Stimulated activated CD8-positive, alpha-beta memory T cell treated with anti-CD3 and anti-CD28 coated beads, Interleukin-7, amount 100 ng/mL, for 1 hour (primary cell): ENCODE measurements at places on chromosomes 1 and 21.

DNA sequence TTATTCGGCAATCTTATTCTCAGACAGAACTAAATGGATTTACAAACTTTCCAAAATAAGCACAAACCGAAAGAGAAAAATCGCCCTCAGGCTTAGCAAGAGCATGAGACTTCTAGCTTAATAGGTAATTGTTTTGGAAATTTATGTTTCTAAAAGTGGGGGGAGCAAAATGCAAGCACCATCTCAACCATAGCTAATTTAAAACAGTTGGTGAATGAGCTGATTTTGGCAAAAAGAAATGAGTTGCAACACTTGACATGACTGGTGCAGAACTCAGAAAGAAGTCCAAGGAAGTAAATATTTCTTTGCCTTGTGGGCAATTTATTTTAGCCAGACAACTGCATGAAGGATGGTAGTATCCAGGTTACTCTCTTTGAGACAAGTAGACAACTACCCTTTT lies 71.5 kb upstream of the PTGFR start:
- DNase-seq = no peak

DNA sequence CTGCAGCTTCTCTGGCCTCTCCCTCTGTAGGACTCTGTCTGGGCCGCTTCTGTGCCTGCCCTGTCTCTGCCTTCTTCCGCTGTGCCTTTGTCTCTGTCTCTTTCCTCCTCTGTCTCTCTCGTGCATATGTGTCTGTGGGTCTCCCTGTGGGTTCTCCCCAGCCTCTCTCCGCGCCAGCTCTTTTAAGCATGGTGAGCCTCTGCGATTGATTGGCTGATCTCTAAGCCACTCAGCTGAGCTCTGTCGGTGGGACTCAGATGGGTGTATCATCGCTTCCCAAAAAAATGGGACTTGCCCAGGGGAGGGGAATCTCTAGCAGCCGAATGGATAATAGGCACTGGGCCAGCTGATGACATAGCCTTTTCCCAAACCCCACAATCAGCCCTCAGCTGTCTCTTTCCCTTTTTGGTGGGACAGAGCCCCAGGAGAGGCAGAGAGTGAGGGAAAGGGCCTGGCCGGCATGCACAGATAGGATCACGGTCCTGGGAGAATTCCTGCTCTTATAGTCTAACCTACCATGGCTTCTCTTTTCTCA lies at the start of gene ADAMTS4:
TSS of gene ADAMTS4 (minus strand) at position 158 of the 535 bp plus-strand sequence. CDS start 427 bp downstream, outside the sequence.
- no peak for DNase-seq

- no peak for DNase-seq
Measured at GRCh38 chr1:57089855-57090254, 124.0 kb upstream of the C8B start.

DNA sequence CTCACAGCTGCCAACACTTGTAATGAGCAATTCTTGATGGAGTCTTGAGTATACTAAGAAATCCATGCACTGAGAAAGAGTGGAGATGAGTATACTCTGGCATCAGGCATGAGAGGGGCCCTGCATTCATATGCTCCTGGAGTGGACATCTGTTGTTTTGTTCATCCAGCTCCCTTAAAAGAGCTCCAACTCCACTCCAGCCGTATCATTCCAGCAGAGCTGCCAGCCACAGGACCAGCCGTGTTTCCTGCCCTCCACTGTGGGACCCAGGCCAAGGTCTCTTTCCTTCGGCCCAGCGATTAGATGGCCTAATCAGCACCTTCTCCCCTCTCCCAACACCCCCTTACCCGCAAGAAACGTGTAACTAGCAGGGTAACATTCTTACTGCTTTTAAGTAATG lies 144.5 kb downstream of the OMA1 start:
- DNase-seq = no peak

- no peak for DNase-seq
Measured at GRCh38 chr1:237672748-237673147, 218.0 kb downstream of the ZP4 start.

GRCh38 chr1:153444078-153444477 lies 16.4 kb downstream of the S100A7 start:
- no peak for DNase-seq

- no peak for DNase-seq
Measured at GRCh38 chr1:197195100-197195499, 48.6 kb upstream of the ASPM start.

DNA sequence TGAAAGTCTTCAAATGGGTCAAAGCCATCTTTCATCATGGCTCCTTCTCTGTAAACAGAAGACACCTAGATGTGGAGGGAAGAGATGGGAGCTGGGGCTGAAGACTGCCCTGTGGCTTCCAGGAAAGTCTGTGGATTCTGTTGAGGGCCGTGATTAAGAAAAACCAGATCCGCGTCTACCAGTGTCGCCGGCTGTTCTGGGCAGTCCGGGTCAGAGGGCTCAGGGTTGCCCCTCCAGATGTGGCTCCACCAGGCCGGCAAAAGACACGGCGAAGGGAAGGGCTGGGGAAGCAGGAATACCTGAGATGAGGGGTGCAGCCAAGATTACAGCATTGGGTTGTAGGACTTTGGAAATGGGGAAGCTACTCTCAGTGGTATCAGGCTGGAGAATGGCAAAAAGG lies 162.6 kb downstream of the RHOU start:
- no peak for DNase-seq

- DNase-seq = no peak
Measured at GRCh38 chr1:34905098-34905459, 24.4 kb downstream of the DLGAP3 start.

GRCh38 chr1:169307176-169307575 lies 60.4 kb downstream of the NME7 start:
- DNase-seq = no peak

DNA sequence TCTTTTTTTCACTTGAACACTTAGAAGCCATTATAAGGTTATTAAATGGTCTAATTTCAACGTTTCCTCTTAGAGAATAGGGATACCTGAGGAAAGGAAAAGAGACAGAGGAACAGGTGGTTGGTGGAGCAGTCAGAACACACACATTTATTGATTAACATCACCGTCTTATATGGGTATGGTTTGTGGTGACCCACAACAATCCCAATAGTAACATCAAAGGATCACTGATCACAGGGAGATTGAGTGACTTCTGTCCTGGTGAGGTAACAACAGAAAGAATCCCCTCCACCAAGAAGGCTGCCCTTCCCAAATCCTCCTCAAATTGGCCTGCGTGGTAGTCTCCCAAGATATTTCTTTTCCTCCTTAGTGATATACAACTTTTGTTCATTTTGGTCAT lies 474.0 kb downstream of the PLPP3 start:
- no peak for DNase-seq

DNA sequence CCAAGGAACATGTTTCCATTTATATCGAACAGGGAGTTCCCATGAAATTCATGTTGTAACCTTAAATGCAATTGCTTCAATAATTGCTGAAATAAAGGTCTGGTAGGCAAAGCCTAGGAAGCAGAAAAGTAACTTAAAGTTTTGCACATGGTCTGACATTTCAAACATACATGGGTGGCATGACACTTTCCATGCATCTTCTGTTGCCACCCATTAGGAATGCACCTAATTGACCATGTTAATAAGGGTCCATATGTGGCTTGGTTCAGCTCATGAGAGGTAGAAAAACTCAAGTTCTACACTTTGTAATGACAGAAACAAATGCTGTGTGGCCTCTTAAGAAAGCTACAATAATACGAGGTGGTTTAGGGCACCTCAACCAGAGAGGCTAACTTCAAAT lies 72.0 kb upstream of the GORAB start:
- DNase-seq = no peak

DNA sequence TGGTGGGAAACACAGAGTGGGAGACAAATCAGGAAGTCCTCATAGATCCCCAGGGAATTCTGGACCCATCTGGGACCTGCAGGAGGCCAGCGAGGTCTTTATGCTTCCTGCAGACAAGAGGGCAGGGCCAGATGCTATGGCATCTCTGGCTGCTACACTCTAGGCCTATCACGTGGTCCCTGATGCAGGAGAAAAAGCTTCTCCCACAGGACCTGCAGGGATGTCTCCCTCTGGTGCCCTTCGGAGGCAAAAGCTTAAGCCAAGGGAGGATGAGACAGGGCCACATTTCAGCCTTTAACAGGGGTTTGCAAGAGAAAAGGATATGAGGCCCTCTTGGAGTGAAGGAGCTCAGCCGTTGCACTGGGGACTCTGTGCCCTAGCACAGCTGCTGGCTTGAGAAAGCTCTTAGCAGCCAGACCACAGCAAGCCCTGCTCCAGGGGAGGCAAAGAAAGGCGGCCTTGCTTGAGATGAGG lies 243.0 kb downstream of the C1orf94 start:
- DNase-seq = no peak

GRCh38 chr1:56063461-56063860 lies 515.9 kb downstream of the PLPP3 start:
- DNase-seq = no peak

DNA sequence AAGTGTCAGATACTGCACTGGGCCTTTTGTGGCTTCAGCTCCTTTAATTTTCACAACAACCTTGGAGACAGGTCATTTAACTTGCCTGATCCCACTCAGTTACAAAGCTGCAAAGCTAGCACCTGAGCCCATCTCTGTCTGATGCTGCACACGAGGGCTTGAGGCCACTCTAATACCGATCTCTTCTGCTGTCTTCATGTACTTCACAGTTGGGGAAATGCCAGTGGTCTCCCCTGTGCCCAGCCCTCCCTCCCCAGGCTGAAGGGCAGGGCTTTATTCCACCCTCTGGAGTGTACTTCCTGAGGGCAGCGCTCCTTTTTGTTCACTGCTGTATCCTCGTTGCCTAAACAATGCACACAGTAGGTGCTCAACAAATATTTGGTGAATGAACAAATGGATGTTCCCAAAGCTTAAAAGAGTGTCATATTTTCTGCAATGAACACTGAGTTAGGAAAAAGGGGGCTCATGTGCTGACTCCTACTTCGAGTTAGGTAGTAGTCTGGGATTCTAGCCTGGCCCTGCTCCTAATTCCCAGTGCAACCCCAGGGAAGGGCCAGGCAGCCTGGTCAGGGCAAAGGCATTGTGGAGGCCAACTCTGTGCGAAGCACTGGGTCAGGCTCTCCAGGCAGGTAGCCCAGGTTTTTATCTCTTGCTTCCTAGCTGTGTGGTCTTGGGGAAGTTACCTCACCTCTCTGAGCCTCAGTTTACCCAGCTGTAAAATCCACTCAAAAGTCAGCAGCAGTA lies 1.1 kb downstream of the TMCO4 start:
- DNase-seq = no peak

- no peak for DNase-seq
Measured at GRCh38 chr1:165324050-165324449, 32.5 kb downstream of the LMX1A start.
